ENCODE measurements at places on chromosomes 2 and 18.

DNA sequence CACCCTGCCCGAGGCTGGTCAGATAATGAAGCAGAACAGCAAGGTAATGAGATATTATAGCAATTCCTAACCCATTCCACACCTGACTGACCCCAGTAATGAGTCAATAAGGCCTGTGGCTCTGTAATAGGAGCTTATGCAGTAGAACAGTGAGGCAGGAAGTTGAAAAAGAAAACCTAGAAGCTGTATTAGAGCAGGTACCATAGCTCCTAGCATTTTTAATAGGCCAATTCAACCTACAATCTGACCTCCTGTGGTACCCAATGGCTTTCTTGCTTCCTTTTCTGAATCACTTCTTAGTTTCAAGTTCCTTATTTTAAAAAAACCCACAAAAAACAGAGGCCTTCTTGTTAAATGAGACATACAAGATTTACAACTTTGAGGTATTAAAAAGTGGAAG is 43.6 kb upstream of the MAP2 start:
- DNase-seq, result peak; percentile 25

DNA sequence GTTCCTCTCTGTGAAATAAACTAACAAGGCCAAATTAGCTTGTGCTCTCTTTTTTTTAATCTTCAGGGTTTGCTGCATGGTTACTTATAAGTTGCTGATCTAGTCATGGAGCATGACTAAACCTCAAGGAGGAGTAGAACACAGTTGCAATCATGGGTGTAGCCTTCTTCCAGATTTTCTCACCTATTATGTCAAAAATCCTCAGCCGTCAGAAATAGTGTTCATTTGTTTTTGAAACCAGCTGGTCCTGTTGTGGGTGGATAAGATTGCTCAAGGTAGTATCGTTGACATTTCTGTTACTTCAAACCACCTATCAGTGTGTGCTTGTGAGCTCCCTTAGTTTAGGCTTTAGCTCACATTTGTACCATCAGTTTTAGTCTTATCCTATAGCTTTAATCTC is 11.2 kb downstream of the RELCH start:
- DNase-seq, result no peak

GRCh38 chr2:240030379-240031094 is at the start of gene OR6B2:
Gene OR6B2 (minus strand): TSS chr2:240030429. CDS start chr2:240030429, 0 bp downstream.
- DNase-seq, result no peak

DNA sequence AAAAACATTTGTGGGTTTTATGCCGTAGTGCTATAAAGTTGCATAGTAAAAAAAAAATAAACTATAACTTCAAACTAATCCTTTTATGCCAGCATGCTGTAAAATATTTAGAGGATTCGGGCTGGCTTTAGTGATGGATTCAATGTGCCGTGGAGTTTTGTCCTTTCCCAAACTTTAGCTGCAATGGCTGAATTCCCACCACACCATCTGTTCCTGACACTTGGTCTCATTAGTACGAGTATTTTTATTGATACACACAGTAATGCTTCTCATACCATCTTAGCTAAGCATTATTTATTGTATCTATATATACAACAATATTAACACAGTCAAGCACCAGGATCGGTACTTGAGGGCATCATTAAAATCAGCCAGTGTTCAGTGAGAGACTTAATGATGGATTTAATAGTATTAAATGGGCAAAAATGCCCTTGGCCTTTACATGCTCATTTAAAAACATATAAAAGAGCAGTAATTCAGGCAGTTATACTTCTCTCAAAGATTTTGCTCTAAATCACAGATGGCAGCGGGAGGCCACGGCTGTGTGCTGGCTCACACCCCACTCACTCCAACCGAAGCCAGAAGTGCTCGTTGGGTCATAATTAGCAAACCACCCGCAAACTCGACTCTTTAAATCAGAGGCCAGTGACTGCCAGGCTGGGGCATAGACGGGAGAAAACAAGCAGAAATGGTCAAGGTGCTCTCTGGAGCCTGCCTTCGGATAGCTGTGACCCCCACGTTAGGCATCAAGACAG is 297.0 kb upstream of the REV1 start:
- DNase-seq, result no peak
